ENCODE measurements at places on chromosomes 12 and 14.

GRCh38 chr12:132620899-132621656 is 2.5 kb downstream of the P2RX2 start:
- DNase-seq = no peak
- peaks cover 8% of the 10 kb centered on the region for H3K36me3 ChIP-seq
- H3K4me3 ChIP-seq = no peak overlapping the region
- H3K4me1 ChIP-seq = peaks cover 14% of the 10 kb centered on the region
- H3K27me3 ChIP-seq = peaks cover 14% of the 10 kb centered on the region

DNA sequence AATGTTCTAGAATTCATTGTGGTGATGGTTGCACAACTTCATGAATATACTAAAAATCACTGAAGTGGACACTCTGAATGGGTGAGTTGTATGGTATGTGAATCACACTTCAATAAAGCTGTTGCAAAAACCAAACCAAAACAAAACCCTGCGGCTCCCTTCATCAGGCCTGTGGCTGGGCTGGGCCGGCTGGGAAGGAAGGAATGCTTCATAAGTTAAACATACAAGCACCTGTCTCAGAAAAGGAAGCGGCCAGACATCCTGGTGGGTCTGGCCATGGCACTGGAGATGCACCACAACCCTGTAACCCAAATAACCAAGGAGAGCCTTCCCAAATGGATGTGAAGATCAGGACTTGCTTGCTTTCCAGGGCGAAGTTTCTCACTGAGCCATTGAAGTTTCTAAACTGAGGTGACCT is 34.9 kb downstream of the TTC7B start:
- no peaks in the 10 kb centered on the region for H3K27me3 ChIP-seq
- DNase-seq = no peak
- H3K36me3 ChIP-seq = no peaks in the 10 kb centered on the region
- H3K4me3 ChIP-seq = no peak overlapping the region
- peaks cover 4% of the 10 kb centered on the region for H3K4me1 ChIP-seq

- H3K4me3 ChIP-seq = no peak overlapping the region
- peaks cover 9% of the 10 kb centered on the region for H3K4me1 ChIP-seq
- peaks cover 8% of the 10 kb centered on the region for H3K27me3 ChIP-seq
- DNase-seq = no peak
Observed at GRCh38 chr14:90698379-90698869, 117.8 kb downstream of the TTC7B start.

- H3K27ac ChIP-seq = no peak overlapping the region
- peaks cover 7% of the 10 kb centered on the region for H3K4me1 ChIP-seq
- no peaks in the 10 kb centered on the region for H3K27me3 ChIP-seq
- no peak overlapping the region for H3K4me3 ChIP-seq
- DNase-seq = no peak
Observed at GRCh38 chr12:96454396-96454795, 35.0 kb upstream of the CFAP54 start.

DNA sequence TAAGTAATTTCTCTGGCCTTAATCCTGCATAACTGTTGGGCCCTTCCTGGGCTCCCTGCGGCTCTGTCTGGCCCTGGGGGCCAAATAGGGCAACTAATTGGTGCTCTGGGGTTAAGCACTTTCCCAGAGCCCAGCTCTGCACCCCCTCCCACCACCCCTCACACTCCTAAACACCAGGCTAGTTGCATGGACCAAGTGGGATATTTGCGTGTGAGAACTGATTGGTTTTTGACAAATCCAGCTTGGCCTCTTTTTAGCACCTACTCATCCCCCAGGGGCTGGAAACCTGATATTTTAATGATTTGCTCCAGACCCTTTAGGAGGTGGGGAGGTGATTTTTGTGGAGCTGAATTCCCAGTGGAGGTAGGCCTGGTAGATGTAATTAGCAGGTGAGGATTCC is 91.9 kb downstream of the DICER1 start:
- no peak overlapping the region for H3K4me3 ChIP-seq
- no peaks in the 10 kb centered on the region for H3K36me3 ChIP-seq
- H3K4me1 ChIP-seq = no peaks in the 10 kb centered on the region
- H3K27me3 ChIP-seq = no peaks in the 10 kb centered on the region
- no peak for DNase-seq

DNA sequence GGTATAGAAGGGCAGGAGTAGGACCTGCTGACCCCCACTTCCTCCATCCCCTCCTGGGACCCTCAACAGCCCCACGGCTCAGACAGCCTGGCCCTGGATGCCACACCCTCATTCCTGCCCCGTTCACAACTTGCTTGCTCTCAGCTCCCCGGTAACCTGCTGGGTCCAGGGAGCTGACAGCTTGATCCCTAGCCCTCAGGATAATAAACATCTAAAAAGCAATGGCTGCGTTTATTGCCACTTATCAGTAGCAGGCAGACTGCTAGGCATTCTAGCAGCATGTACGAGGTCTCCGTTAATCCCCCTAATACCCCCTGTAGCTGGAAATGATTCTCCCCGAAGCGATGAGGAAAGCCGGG is 24.3 kb upstream of the RPLP0 start:
- DNase-seq = no peak
- no peaks in the 10 kb centered on the region for H3K27me3 ChIP-seq
- H3K36me3 ChIP-seq = peaks cover 5% of the 10 kb centered on the region
- H3K4me3 ChIP-seq = no peak overlapping the region
- H3K4me1 ChIP-seq = peaks cover 30% of the 10 kb centered on the region

DNA sequence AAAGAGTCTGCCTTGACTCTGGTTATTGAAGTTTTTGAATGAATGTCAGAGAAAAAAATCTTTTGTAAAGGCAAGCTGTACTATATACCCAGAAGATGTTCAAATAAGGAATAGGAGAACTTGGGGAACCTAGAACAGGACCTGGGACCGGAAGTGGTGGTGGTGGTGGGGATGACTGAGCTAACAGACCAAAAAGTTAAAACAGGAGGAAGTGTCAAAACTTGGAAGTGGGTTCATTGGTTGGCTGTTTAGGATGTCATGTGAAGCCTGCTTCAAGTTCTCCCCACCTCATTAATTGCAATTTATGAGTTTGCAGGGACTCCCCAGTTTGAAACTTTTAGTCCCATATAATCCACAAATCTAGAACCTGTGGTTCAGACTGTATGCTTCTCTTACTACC is 26.2 kb downstream of the PLXNC1 start:
- H3K36me3 ChIP-seq = peaks cover 9% of the 10 kb centered on the region
- H3K4me1 ChIP-seq = peaks cover 43% of the 10 kb centered on the region
- no peaks in the 10 kb centered on the region for H3K27me3 ChIP-seq
- DNase-seq = no peak
- peak overlapping the region; percentile 45 for H3K4me3 ChIP-seq

GRCh38 chr14:91116913-91117588 is 3.2 kb downstream of the DGLUCY start:
- DNase-seq = no peak
- peak overlapping the region; percentile 98 for H3K4me3 ChIP-seq
- peaks cover 56% of the 10 kb centered on the region for H3K4me1 ChIP-seq
- H3K27me3 ChIP-seq = no peaks in the 10 kb centered on the region

DNA sequence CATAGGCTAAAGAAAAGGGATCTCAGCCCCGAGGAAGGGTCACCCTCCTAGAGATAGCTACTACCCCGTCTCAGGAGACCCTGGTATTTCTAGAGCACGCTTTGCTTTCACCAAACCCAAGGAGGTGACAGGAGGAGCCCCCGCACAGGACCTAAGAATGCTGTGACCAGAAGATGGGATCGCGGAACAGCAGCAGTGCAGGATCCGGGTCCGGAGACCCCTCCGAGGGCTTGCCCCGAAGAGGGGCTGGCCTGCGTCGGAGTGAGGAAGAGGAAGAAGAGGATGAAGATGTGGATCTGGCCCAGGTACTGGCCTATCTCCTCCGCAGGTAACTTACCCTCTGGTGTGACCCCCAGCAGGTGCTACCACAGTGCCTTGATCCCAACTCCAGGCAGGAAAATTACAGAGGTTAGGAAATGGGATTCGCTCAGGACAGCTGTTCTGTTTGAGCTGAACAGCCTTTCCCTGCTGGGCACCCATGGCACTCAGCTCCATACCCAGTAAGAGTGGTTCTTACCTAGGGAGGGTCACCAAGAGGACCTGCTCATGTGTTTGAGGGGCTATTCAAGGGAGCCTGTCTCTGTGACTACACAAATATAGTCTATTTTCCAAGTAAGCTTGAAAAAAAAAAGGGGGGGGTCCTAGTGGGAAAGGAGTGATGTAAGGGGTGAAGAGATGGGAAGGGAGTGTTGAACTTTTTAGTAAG is 826 bp upstream of the NRL start:
- no peak for DNase-seq
- H3K36me3 ChIP-seq = peaks cover 3% of the 10 kb centered on the region
- H3K27me3 ChIP-seq = no peaks in the 10 kb centered on the region
- peak overlapping the region; percentile 99 for H3K27ac ChIP-seq
- H3K4me3 ChIP-seq = peak overlapping the region; percentile 99
- H3K4me1 ChIP-seq = peaks cover 28% of the 10 kb centered on the region

GRCh38 chr14:59213368-59214315 is 25.2 kb downstream of the DAAM1 start:
- H3K4me1 ChIP-seq = peaks cover 11% of the 10 kb centered on the region
- H3K27me3 ChIP-seq = no peaks in the 10 kb centered on the region

GRCh38 chr14:65360144-65360784 is 52.3 kb upstream of the FUT8 start:
- H3K4me1 ChIP-seq = peaks cover 15% of the 10 kb centered on the region
- H3K27ac ChIP-seq = no peak overlapping the region
- H3K36me3 ChIP-seq = no peaks in the 10 kb centered on the region

DNA sequence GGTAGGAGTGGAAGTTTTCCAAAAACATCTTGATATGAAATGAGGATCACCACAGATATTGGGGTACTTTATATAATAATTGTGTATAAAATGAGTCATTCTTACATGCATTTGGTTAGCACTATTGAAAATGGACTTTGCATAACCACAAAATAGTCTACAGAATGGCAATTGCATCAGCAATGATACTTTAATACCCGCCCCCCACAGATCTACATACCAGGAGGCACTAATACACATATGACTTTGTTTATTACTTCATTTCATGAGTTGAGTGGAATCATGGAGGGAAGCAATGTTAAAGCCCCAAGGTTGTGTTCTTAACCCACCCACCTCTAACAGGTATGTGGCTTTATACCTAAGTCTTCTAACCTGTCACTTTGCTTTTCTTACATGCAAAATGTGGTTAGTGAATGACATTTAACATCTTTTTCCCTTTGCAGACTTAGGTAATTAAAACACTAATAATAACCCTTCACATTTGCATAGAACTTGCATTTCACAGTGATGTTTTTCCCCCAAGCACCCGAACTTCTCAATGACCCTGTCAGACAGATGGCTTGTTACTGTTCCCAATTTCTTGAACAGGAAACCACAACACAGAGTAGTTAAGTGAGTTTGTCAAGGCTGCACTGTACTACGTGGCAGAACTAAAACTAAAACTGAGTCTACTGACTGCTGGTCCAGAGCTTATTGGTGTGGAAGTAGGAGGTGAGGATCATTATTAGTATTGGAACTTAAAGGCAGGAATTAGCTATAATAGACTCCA is 101.9 kb downstream of the NPAS3 start:
- no peaks in the 10 kb centered on the region for H3K4me1 ChIP-seq
- no peak overlapping the region for H3K4me3 ChIP-seq
- H3K27ac ChIP-seq = no peak overlapping the region

GRCh38 chr14:89228921-89229639 is 188.0 kb downstream of the FOXN3 start:
- no peaks in the 10 kb centered on the region for H3K27me3 ChIP-seq
- H3K4me1 ChIP-seq = peaks cover 37% of the 10 kb centered on the region
- peaks cover 2% of the 10 kb centered on the region for H3K36me3 ChIP-seq
- DNase-seq = no peak
- H3K4me3 ChIP-seq = no peak overlapping the region
- peak overlapping the region; percentile 47 for H3K27ac ChIP-seq

DNA sequence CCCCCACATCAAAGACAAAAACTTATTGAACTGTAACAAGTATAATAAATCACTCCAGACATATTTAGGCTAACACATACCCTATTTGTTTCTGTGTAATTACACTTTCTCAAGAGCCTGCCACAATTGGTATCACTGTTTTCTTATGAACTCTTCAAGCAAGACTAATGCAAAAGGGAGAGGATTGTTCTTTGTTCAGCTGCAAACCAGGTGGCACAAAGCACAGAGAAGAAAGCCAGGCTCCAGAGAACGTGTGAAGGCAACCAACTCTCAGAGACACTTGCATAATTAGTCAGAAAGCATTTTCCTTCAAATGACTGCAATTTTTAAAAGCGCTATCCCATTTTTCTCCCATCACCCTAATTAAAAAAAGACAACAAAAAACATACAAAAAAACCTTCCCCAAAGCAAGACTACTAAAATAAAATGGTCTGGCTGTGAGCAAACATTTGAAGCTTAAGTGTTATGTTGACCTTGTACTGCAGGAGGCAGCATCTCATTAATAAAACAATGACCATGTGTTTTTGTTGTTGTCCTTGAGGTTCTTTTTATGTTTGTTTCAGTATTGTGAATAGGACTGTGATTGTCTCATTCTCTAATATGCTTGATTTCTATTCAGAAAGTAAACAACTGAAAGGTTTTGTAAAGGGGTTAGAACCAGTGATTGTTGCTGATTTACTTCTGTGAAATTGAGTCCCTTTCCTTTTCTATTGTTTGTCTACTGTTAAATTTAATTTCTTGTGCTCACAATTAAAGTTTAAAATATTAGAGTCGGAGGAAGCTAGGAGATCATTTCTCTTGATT is 452.7 kb upstream of the PDE3A start:
- H3K27ac ChIP-seq = no peak overlapping the region
- no peak overlapping the region for H3K4me3 ChIP-seq
- DNase-seq = no peak
- H3K27me3 ChIP-seq = peaks cover 17% of the 10 kb centered on the region
- no peaks in the 10 kb centered on the region for H3K36me3 ChIP-seq
- peaks cover 4% of the 10 kb centered on the region for H3K4me1 ChIP-seq

GRCh38 chr14:99412117-99413061 is 68.3 kb downstream of the SETD3 start:
- H3K4me3 ChIP-seq = no peak overlapping the region
- peak overlapping the region; percentile 78 for H3K27ac ChIP-seq
- H3K27me3 ChIP-seq = no peaks in the 10 kb centered on the region
- peaks cover 11% of the 10 kb centered on the region for H3K36me3 ChIP-seq
- DNase-seq = no peak

GRCh38 chr12:106445053-106445452 is 87.5 kb downstream of the POLR3B start:
- H3K36me3 ChIP-seq = peaks cover 8% of the 10 kb centered on the region
- no peak overlapping the region for H3K27ac ChIP-seq
- H3K27me3 ChIP-seq = no peaks in the 10 kb centered on the region

GRCh38 chr12:98721204-98721702 is 76.2 kb downstream of the APAF1 start:
- H3K27me3 ChIP-seq = no peaks in the 10 kb centered on the region
- peaks cover 17% of the 10 kb centered on the region for H3K36me3 ChIP-seq
- H3K4me1 ChIP-seq = peaks cover 18% of the 10 kb centered on the region
- H3K4me3 ChIP-seq = peak overlapping the region; percentile 25
- no peak for DNase-seq
